ENCODE measurements at places on chromosomes 12 and 14. TPM values are rescaled to one million over a fixed set of nuclear protein-coding genes. Genes with fewer than 3 reads are reported as not detected.

Gene AKAP6
- total RNA-seq, result 21.3 TPM

DNA sequence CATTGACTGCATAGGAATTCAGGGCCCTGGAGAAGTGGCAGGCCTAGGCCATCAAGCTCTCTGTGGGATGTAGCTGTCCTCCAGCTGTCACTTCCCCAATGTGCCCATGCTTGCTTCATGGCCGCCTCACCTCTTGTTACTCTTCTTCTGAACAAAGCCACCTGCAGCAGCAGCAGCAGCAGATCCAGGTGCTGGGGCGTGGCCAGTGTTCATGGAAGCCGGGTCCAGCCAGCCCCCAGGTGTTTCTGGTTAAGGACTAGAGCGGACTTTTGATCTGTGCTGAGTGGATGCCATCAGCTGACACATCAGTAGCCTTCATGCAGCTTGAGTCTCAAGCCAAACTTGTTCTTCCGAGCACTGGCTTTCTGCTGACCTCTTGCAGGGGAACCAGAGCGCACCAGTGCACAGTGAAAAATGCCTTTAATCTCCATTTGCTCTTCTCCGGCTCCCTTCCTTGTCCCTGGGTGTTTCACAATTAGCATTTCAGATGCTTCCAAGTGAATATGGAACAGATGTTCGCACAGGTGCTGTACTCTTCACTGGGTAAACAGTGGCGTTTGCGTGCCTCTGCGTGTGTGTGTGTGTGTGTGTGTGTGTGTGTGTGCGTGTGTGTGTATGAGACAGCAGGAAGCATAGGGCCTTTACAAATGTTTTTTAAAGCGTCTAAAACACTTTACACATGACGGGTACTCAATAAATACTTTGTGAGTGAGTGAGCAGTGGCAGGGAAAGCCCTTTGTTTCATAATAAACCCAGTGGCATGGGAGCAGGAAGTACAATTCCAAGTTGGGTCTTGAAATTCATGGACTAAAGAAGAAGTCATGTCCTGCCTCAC is 20.1 kb downstream of the TPCN1 start:
- H3K27ac ChIP-seq, result no peak overlapping the region
- H3K4me1 ChIP-seq, result peaks cover 84% of the 10 kb centered on the region
- DNase-seq, result no peak
- peaks cover 21% of the 10 kb centered on the region for H3K36me3 ChIP-seq
- no peaks in the 10 kb centered on the region for H3K27me3 ChIP-seq

GRCh38 chr12:108201808-108202207 is 72.7 kb downstream of the WSCD2 start:
- no peak for DNase-seq
- no peak overlapping the region for H3K4me3 ChIP-seq
- H3K36me3 ChIP-seq, result peaks cover 4% of the 10 kb centered on the region

DNA sequence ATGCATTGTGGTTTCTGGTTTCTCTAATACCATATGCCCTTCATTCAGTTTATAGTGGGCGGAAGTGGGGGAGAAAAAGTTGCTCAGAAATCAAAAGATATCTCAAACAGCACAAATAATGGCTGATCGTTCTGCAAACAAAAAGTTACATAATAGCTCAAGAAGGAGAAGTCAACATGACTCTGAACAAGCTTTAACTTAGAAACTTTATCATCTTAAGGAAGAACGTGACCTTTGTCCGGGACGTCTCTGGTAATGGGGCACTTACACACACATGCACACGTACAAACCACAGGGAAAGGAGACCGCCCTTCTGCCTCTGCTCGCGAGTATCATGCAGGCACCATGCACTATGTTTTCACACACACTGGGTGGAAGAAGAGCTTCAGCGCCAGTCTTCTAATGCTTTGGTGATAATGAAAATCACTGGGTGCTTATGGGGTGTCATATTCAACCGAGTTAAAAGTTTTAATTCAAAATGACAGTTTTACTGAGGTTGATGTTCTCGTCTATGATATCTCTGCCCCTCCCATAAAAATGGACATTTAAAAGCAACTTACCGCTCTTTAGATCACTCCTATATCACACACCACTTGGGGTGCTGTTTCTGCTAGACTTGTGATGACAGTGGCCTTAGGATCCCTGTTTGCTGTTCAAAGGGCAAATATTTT is 4.7 kb downstream of the FOS start:
- H3K27ac ChIP-seq, result no peak overlapping the region
- H3K27me3 ChIP-seq, result no peaks in the 10 kb centered on the region
- DNase-seq, result no peak
- no peak overlapping the region for H3K4me3 ChIP-seq
- peaks cover 25% of the 10 kb centered on the region for H3K4me1 ChIP-seq

Measured in esophagus muscularis mucosa (tissue), 4 donors.